ENCODE measurements at places on chromosomes 4 and X. TPM values are rescaled to one million over a fixed set of nuclear protein-coding genes. Genes with fewer than 3 reads are reported as not detected.

DNA sequence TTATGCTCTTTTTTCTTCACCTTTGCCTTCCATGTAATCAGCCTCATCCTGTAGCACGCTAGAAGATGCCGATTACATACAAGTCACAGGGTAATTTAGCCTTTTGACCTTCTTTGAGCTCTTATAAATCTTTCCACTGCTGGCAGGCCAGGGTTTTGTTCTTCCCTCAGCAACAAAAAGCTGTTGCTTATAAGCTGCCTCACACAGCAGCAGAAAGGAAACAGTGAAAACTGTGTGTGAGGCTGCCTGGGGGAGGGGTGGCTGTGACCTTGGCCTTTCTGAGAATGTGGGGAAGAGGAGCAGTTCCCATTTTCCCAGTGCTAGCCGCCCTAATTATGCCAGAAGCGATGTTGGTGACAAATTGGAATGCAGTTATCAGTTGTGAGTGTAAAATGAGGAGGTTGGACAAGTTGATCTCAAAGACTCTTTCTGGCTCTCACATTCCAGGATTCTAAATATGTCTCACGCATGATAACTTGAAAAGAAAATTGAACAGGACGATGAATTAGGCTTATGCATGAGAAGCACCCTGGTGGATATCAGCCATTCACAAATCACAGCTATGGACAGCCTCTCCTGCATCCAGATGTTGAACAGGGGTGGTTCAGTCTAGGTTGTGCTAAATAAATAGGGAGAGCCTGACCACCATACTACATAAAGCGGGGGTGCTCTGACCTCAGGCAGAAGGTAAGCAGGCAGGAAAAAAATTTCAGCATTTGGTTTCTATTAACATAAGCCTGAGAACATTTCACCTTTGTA, 25.7 kb downstream of the SLITRK2 start:
- no peak for DNase-seq

- no peak for DNase-seq
These were observed 241.5 kb downstream of the FRAS1 start for GRCh38 chr4:78298618-78299017.

DNA sequence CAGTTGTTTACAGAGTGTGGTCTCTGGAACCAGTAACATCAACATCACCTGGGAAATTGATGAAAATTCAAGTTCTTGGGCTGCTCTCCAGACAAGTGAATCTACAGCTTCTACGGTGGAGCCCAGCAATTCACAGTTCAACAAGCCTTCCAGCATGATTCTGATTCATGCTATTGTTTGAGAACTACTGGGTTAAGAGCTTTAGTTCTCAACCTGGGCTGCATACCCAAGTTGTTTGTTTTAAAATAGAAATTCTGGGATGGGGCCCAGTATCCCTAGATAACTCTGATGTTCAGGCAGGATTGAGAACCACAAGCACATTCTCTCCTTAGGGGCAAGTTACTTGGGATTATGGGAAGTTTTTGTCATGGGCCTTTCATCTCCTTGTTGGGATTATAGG, 37.9 kb upstream of the PGK1 start:
- no peak for DNase-seq

DNA sequence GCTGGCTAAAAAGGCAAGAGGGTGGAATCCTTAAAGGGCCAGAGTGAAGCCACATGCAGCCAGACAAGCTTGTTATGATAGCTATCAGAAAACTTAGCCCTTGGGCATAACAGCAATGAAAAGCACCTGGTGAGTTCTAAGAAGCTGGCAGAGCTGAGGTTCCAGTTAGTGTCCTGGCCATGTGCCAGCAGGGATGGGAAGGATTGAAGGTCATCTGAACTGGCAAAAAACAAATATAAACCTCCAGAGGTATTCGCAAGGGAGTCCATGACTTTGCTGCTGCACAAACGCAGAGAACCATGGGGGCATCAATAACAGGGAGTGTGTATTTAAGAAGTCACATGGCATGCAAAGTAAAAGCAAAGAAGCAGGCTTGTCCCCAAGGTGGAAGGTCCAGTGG, 208.9 kb downstream of the FAM47A start:
- DNase-seq = no peak

DNA sequence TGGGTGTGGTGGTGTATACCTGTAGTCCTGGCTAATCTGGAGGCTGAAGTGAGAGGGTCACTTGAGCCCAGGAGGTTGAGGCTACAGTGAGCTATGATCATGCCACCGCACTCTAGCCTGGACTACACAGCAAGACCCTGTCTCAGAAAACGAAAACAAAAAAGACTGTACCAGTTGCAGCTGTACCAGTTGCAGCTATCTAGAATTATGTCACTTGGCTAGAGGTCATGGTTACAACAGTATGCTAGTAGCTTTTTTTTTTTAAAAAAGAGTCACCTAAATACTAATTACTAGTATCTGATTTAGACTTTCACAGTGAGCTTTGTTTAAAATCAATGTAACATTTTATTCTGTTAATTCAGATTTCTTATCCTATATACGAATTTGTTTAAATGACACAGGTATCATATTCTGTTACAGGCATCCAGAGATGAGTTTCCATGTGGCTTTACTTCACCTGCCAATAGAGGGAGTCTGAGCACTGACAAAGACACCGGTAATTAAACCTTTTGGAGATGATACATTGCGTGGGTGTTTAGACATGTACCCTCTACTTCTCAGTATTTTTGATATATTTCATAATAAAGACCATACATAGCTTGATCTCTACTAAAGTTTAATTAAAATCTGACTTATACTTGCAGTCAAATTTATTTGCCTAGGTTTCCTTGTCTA, 100.2 kb upstream of the IL13RA1 start:
- DNase-seq = no peak

DNA sequence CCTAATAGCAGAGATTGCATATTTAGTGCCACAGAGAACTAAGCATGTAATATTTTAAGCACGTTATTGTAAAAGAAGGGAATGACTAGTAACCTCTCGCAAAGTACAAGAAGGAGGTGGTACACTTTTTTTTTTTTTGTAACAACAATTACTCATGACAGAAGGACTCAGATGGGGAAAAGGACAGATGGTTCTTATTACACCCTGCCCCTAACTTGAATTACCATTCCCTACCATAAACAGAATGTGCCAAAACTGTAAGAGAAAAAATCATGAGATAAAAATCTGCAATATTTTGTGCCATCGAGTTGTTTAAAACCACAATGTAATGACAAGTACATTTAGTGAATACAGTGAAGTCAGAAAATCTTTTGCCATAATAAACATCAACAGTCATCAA, 33.0 kb upstream of the RAPGEF2 start:
- no peak for DNase-seq

GRCh38 chr4:82517043-82517442, 44.7 kb downstream of the TMEM150C start:
- no peak for DNase-seq

DNA sequence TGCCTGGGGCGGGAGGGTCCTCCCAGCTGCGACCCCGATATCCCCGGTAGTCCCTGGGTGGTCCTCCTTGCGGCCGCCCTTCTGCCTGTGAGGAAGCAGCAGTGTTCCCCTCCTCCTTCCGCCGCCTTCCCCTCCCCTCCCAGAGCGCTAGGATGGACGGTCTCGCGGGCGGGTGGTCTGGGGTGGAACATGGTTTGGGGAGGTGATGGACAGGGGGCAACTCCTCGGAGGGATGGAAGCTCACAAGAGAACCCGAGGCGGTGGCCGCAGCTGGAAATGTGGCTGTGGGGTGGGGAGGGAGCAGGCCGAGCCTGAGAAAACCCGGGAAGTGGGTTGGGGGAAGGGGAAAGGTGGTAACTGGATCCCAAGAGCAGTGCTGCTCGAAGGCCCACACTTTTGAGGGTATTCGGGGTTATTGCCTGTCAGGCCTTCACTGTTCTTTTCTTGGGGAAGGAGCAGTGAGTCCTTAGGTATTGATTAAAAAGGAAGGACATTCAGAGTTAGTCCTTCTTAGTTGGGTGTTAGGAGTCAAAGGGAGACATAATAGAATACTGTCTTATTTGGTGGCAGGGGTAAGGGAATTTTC, 581 bp downstream of the UBE2K start:
- peak; percentile 55 for DNase-seq

GJB1 gene
- total RNA-seq = not detected

Data from occipital lobe (tissue), 3 donors.